Stimulated activated naive B cell treated with anti-CD40 and anti-IgM and Interleukin-4, amounts not matched to agents 10 μg/mL and 1 μg/mL and 100 μg/mL, for 72 hours (primary cell): ENCODE measurements at places on chromosomes 1 and 21.
A peak's percentile ranks its signal among the peaks of the same experiment; 100 is the strongest.

GRCh38 chr1:65009724-65010420, 43.5 kb upstream of the JAK1 start:
- H3K27me3 ChIP-seq, result no peaks in the 10 kb centered on the region
- no peaks in the 10 kb centered on the region for H3K36me3 ChIP-seq
- no peak for DNase-seq

DNA sequence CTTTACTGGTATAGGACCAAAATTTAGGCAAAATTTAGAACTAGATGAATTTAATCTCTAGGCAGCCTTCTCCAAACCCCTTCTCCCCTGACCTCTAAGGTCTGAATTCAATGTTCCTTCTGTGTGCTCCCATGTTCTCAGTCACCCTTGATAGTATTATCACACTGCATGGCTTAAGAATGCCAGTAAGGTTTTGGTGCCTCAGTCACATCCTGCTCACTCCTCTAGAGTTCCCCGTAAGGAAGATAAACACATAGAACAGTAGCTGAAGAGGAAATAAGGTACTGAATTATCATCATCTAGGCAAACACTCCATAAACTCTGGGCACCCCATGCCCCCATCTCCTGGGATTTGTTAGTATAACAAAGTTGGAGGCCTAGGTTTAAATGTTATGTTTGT, 18.2 kb downstream of the PRRX1 start:
- H3K4me3 ChIP-seq, result no peak overlapping the region
- H3K27ac ChIP-seq, result no peak overlapping the region
- no peak for DNase-seq
- no peaks in the 10 kb centered on the region for H3K36me3 ChIP-seq
- no peaks in the 10 kb centered on the region for H3K4me1 ChIP-seq

DNA sequence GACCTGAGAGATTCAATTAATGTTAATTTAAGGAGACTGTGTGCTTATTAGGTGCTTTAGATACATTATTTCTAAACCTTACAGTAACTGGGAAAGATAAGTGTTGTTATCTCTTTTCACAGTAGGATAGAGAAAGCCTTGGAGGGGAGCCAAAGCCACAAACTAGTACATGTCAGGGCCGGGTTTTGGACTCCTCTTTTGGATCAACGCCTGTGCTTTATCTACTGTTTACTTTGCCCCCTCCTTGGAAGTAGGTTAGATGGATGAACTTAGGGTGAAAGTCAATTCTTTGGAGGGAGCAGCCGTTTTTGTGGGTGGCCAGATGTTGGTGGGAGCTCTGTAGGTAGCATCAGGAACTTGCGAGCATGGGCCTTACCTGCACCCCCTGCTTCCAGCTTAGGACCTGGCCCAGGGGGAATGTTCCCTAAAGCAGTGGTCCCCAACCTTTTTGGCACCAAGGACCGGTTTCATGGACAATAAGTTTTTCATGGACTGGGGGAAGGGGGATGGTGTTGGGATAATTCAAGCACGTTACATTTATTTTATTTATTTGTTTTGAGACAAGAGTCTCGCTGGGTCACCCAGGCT, 1.7 kb downstream of the HHAT start:
- H3K27me3 ChIP-seq, result no peaks in the 10 kb centered on the region
- peak overlapping the region; percentile 94 for H3K4me3 ChIP-seq
- DNase-seq, result no peak
- H3K36me3 ChIP-seq, result no peaks in the 10 kb centered on the region
- H3K27ac ChIP-seq, result no peak overlapping the region
- H3K4me1 ChIP-seq, result peaks cover 35% of the 10 kb centered on the region

DNA sequence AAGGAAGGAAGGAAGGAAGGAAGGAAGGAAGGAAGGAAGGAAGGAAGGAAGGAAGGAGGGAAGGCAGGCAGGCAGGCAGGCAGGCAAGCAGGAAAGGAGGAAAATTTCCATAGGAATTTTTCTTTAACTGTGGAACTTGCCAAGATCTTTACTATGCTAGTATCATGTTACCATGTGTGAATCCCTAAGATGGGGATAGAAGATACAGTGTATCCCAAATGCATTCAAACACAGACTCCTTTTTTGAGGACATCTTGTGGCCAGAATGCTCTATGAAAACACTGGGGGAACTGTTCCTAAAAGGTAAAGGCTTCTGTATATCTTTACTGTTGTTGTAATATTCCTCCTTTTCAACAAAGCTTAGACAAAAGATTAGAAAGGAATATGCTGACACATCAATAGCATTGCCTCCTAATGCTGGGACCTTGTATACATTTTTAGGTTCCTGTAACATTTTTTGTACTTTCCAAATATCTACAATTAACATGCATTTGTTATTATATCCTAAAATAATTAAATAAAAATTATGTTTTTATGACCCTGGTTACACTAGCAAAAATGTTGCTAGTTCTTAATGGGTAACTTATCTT, 20.6 kb downstream of the CCDC190 start:
- H3K27me3 ChIP-seq, result peaks cover 17% of the 10 kb centered on the region
- H3K4me3 ChIP-seq, result no peak overlapping the region
- H3K27ac ChIP-seq, result no peak overlapping the region
- peaks cover 5% of the 10 kb centered on the region for H3K36me3 ChIP-seq
- no peak for DNase-seq
- H3K4me1 ChIP-seq, result peaks cover 2% of the 10 kb centered on the region

DNA sequence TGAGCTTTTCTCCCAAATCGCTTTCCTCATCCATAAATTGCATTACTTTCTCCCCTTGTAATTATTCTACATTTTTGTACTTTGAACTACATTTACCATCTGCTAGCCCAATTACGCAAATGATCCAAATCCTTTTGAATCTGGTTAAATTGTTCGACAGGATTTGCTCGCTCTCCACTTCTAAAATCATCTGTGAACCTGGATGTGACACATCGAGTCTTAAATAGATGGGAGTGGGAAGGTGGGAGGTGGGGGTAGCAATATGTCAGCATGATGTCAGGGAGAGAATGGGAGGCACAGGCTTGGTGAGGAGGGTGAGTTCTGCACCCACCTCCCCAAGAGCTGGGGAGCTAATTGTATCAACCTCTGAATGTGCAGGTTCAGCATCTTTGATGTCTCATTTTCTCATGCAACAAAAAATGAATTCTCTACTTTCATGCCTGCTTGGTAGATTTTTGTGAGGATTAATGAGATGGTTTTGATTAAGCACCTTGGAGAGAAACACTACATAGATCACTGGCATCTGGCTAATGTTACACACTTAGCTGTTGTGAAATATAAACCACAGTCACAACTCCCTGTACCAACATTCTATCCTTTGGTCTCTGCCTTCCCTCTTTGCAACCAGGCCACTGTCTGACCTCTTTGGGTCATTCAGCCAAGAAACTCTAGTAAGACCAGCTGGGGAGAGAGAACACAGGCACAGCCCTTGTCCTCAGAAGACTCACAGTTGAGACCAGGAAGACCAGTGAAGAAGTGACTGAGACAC, 165.1 kb downstream of the DAB1 start:
- no peak for DNase-seq
- H3K27me3 ChIP-seq, result no peaks in the 10 kb centered on the region
- no peaks in the 10 kb centered on the region for H3K36me3 ChIP-seq
- no peaks in the 10 kb centered on the region for H3K4me1 ChIP-seq
- no peak overlapping the region for H3K27ac ChIP-seq
